T-helper 9 cell (primary cell): ENCODE measurements at places on chromosomes 13 and 19.

GRCh38 chr19:47132194-47132852 is 1.7 kb downstream of the SAE1 start:
- no peak for DNase-seq

GRCh38 chr19:19597809-19598306 is 20.6 kb downstream of the PBX4 start:
- DNase-seq, result peak; percentile 32

GRCh38 chr13:110799246-110800236 is 86.0 kb downstream of the ING1 start:
- DNase-seq, result no peak

GRCh38 chr19:3368441-3368795 is 2.0 kb downstream of the NFIC start:
- no peak for DNase-seq

GRCh38 chr13:96141032-96141431 is 51.1 kb downstream of the HS6ST3 start:
- no peak for DNase-seq

GRCh38 chr19:3366753-3367627 is 607 bp downstream of the NFIC start:
- DNase-seq, result no peak

- no peak for DNase-seq
Observed at GRCh38 chr19:47022541-47023447, 3.2 kb downstream of the NPAS1 start.

DNA sequence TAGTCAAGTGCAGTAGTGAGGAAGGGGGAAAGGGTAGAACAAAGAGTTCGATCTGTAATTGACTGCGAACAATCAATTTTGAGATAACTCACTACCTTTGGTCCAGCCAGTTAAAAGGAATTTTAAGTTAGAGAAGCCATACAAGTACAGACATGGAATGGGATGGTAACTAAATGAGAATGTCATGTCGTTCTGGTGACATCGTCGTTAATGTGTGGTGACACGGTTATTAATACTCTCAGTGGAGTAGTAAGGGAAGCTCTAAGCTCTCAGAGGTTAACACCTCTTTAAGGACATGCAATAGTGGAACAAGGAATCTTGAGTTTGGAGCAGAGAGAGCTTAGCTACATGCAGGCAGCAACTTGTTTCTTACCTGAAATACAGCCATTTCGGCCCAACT is 154.9 kb upstream of the KLF12 start:
- no peak for DNase-seq

GRCh38 chr13:85521657-85522056 is 277.6 kb downstream of the SLITRK6 start:
- no peak for DNase-seq

DNA sequence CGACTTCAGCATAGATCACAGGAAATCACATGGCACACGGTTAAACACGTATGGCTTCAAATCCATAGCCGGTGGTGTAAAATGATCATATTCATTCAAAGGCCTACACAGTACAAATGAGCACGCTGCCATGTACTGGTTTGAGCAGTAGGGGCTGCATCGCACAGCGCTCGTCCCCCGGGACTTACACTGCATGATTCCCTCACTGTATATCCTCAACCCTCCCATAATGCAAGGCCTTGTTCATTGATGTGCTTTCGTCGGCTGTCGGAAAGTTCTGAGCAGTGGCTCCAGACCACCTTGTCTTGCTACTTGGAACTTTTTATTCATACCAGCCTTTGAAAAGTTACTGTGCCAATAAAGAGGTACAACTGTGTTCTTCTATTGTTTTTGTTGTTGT is 578.2 kb downstream of the MYO16 start:
- no peak for DNase-seq

GRCh38 chr13:110354715-110355473 is 47.8 kb downstream of the COL4A2 start:
- DNase-seq, result no peak

GRCh38 chr13:102799426-102800144 is 666 bp downstream of the BIVM start:
- DNase-seq, result no peak

GRCh38 chr13:106762708-106763107 is 194.8 kb upstream of the ARGLU1 start:
- DNase-seq, result no peak

DNA sequence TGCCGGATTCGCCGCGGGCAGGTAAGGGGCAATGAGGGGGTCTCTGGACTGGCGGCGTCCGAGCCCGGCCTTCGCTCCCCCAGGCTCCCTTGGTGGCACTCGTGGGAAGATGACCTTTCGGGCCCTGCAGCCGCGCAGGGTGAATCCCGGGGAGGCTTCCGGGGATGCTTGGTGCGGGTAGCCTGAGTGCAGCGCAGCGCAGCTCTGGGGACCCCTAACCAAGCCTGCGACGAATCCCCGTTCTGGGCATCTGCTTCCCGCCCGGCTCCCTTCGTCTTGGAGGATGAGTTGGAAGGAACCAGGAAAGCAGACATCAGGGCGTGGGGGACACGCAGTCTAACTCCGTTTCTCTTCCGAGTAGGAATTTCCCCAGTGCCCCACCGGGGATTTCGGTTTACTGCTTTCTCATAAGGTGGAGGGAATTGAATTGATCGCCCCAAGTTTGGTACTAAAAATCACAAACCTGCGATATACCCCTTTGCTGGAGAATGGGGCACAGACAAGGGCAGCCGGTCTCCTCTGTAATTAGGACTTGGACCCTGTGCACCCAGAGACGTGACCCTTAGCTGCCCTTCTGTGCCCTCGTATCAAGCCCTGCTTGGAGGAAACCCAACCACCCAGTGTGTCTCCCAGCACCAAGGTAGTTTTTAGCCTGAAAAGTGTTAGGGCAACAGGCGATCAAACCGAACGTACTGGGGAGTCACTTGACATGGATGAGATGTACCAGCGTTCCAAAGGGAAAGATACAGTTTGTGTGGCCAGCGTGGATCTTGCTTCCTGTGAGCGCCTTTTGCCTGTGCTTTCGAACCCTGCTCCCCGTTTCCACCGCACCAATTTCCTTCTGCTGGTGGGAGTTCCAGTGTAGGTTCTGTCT is 1.0 kb downstream of the GPC5 start:
- no peak for DNase-seq

DNA sequence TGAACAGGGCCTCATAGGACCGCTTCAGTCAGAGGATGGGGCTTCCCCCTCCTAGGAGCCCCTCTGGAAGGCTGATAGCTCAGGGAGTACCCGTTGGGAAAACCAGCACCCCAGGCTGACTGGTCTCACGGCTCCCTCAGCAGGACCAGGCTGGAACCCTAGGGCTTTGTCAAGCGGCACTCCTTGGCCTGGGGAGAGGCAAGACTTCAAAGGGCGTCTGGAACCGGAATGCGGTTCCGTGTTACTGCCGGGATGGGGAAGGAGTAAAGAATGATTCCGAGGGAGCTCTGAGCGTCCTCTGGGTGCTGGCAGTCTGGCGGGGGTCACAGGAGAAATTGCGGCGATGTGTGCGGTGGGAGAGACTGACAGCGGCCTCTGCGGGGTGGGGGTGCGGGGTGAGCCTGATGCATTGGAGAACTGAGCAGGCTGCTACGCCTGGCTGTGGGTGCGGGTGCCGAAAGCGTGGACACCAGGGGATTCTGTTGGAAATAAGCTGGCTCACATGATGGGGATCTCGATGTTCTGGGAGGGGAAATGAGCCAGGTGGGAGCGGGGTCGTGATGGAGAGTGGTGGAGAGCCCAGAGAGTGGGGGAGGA is 1.9 kb downstream of the COX6B2 start:
- no peak for DNase-seq

DNA sequence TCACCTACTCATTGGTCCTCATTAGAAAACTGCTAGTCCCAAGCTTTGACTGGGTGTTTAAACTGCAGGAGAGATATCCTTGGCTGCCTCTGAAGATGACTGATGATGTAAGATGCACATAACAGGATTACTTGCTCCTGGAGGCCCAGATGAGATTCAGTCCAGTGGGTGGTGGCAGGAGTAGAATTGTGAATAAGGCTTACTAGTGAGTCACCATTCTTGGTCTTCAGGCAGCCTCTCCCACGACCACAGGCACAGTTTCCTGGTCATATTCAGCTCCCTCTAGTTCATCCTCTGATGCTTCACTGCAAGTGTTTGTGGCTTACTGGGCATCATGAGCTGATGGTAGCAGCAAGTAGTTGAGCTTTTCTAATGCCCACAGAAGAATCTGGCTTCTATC is 12.1 kb downstream of the SERTM1 start:
- no peak for DNase-seq

GRCh38 chr19:7897292-7897691 is 6.4 kb upstream of the MAP2K7 start:
- no peak for DNase-seq

- no peak for DNase-seq
Observed at GRCh38 chr13:51479199-51479523, 26.3 kb upstream of the INTS6 start.

DNA sequence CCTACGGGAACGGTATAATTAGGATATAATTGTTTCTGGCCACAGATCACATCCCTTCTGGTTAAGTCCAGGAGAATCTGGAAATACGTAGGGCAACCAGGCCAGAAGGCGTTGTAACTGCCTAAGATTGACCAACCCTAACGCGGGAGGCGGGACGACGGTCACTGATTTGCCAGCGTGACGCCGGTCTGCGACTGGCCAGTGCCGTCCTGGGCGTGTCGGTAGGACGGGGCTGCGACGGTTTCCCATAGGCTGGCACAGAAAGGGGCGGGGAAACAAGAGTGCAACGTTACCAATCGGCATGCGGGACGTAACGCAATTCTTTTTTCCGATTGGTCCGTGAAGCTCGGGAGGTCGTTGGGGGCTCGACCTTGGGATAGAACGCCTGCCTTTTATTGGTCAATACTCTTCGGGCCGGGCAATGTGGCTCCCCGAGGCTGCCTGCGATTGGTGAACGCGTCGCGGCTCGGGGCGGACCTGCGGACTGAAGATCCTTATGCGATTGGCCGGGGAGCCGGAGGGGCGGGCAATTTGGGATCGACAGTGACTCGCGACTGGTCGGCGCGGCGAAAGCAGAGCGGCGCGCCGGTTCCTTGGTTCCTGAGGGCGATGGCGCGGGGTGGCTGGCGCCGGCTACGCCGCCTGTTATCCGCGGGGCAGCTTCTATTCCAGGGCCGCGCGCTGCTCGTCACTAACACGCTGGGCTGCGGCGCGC is at the start of gene MPV17L2:
MPV17L2 (plus strand) TSS at position 546 of the 715 bp plus-strand sequence; CDS start at position 610, 64 bp downstream.
- peak; percentile 97 for DNase-seq
